Stromal cell of bone marrow (primary cell): ENCODE measurements at places on chromosomes 7 and 10.

DNA sequence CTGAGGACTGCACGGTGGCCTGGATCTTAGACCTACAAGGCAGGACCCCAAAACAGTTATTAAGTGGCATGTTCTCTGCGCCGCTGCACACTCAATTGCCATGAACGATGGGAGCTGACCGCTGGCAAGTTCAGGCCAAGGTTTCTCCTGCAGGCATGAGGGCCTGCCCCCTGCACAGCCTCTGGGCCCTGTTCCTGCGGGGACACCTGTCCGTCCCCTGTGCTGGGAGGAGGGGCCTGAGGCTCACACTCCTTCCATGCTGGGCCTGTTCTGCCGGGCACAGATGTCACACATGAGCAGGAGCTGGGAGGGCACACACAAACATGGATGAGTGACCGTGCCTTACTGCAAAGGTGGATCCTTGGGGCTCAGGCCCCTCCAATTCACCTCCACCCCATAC is 90.0 kb downstream of the PTPRN2 start:
- no peak for DNase-seq

DNA sequence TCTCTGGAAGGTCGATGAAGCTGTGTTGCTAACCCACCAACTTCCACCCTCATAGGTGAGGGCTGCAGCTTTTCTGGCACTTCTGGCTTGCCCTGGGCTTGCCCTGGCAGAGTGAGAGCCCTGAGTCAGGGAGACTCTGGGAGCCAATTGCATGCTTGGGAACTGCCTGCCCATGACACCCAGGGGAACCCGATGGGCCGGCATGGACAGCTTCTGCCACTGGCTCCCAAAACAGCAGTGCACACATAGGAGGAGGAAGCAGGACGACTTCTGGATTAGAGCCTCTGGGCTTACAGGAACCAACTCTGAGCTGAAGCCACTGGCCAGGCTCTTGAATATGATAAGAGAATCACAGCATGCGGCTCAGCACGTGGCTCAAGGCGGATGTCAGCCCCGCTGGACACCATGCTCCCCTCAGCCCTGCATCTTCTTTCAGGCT is 135.2 kb upstream of the UNC5B start:
- DNase-seq, result peak; percentile 7

DNA sequence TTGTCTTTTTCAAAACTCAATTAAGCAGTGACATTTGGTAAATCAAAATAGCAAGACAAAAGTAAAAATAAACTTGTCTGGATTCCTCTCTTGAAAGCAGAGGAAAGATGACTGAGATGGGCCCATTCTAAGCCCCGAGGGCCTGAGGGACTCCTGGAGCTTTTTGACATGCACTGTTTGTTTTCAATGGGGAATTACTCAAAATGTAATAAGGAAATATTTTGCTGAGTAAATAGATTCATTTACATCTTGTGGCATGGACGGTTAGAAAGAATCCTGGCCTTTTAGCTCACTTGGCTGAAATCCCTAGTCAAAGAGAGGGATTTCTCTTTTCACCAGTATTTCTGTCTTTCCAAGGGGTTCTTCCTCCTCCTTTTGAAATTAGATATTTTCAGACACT is 108.0 kb downstream of the MKX start:
- no peak for DNase-seq

GRCh38 chr10:19592276-19592675 is 224.0 kb upstream of the PLXDC2 start:
- no peak for DNase-seq

- no peak for DNase-seq
These were observed 81.4 kb upstream of the LAMB4 start for GRCh38 chr7:108211382-108212201.
